ENCODE measurements at places on chromosomes 3 and 15. TPM values are rescaled to one million over a fixed set of nuclear protein-coding genes. Genes with fewer than 3 reads are reported as not detected.
A peak's percentile ranks its signal among the peaks of the same experiment; 100 is the strongest.

CADPS gene
- 1.4 TPM for polyA plus RNA-seq

CYP1A2 gene
- 0.16 TPM for polyA plus RNA-seq

DNA sequence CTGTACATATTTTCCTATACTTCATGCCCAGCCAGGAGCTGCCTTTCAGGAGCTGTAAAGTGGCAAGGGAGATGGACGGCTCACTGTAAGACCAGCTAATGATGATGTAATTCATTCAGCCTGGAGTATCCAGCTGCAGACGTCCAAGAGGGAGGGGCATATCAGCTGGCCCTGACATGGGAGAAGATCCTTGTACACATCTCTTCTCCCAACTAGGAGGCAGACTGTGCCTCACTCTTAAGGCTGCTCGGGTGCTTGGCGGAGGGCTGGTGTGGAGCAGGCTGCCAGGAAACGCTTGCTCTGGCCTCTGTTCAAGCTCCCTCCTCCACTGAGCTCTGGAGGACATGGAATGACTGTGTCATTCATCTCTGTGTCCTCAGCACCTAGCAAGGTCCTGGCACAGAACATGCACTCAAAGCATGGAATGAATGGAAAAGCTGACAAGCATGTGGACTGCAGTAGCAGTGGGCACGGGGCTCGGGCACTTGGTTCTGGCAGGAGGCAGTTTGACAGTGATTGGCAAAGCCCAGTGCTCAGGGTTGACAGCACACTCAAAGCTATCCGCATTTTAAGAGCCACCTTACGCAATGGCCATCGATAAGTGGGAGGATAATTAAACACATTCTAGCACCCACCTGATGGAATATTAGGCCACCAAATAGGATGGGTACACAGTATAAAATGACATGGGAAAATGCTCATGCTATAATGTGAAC is 72.4 kb downstream of the TBC1D2B start:
- DNase-seq = peak; percentile 60

- no peak for DNase-seq
Observed at GRCh38 chr3:106036696-106037095, 167.9 kb upstream of the CBLB start.

DNA sequence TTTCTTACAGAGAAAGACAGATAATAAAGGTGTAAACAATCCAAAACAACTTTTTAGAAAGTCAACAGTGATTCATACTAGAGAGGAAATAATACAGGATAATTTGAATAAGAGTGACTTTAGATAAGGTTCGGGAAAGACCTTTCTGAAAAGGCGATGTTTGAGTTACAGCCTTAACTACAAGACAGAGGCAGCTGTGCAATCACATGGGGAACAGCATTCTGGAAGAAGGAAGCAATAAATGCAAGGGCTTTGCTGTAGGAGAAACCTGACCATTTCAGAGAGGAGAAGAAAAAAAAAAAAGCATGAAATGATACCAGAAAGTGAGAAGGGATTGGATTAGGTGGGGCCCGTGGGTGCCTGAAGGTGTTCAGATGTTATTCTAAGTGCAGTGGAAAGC is 200.6 kb upstream of the ATP11B start:
- DNase-seq = no peak

DNA sequence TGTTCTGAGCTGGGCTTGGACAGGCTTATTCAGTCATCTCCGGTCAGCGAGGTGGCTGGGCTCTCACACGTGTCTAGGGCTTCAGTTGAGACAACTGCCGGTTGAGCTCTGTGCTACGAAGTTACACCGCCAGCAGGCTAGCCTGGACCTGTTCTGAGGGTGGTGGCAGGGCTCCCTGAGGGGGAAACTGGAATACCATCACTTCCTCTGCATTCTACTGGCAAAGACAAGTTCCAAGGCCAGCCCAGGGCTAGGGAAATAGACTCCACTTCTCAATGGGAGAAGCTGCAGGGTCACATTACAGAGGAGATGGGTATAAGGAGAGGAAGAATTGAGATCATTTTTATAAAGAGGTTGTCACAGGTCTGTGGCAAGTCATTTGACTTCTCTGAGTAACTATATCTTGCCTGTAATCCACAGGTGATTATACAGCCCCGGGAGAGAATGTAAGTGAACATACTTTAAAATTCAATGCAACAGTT is 106.8 kb upstream of the IL12A start:
- DNase-seq = no peak

GRCh38 chr3:132222868-132223538 is 94.2 kb upstream of the ACP3 start:
- peak; percentile 41 for DNase-seq

- DNase-seq = no peak
Observed at GRCh38 chr3:143535994-143536784, 312.1 kb downstream of the SLC9A9 start.

All from renal pelvis (tissue), 12 donors.